SJSA1 (cell line): ENCODE measurements at places on chromosomes 6 and 20.

- no peak for DNase-seq
These were observed 70.2 kb downstream of the HS3ST5 start for GRCh38 chr6:114272582-114272981.

DNA sequence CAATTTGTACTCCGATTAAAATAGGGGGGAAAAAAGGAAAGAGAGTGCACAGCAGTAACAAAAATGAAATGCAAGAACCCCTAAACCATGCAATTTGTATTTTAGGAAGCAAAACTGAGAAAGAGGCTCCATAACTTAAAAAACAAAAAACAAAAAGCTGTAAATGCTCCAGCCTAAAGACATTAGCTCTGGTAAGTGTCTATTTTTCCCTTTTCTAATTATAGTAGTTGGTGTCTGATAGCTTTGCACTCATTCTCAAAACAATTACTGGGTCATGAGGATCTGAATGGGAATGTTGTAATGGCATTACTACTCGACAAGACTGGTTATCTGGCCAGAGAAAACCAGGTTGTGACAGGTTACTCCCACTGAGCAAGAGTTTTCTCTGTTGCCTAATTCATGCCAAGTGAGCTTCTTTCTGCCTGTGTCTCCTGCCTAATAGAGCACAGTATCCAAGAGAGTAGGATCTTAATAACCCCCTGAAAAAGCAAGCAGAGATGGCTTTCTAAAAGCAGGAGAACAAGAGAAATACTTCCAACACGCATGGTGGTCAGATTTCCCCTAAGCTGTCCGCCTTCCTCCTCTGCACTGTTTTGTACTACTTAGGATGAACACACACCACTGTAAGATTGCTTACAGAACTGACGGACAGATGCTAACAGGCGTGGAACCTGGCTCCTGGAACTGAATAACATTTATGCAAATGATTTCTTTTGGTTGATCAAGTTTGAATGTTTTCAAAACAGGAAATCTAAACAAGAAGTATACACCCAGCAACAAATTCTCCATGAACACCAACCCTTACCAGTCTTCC lies 86.4 kb downstream of the FKBP5 start:
- DNase-seq, result no peak

- no peak for DNase-seq
These were observed 35.4 kb upstream of the VSTM2L start for GRCh38 chr20:37867289-37868195.

DNA sequence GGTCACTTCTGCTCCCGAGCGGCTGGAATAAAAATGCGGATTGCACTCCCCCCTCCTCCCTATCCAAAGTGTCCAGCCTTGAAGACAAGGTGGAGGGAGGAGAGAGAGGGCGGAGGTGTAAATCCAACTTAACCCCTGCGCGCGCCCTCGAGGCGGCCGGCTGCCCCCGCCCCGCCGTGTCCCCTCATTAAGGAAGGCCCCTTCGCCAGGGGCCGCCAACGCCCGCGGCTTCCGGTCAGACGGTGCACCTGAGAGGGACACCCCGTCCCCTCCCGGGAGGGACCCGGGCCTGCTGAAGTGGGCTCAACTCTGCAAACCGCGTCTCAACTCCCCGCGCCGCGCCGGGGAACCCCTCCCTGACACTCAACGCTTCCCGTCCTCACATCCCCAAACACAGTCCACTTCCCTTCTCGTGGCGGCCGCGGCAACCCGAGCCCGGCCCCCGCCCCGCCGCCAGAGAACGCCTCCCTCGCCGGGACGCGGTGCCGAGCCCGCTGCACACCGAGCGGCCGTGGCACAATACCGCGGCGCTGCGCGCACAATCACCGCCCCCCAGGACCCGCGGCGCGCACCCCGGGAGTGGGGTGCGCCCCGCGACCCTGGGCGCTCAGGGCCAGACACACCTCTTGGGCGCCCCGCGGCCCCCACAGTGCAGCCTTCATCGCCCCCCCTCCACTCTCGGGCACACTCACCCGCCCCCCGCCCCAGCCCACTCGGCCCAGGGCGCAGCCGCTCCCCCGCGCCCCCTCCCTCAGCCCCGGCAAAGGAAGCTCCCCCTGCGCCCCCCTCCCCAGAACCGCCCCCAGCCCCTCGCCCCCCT lies 102.5 kb downstream of the NOL4L start:
- no peak for DNase-seq

DNA sequence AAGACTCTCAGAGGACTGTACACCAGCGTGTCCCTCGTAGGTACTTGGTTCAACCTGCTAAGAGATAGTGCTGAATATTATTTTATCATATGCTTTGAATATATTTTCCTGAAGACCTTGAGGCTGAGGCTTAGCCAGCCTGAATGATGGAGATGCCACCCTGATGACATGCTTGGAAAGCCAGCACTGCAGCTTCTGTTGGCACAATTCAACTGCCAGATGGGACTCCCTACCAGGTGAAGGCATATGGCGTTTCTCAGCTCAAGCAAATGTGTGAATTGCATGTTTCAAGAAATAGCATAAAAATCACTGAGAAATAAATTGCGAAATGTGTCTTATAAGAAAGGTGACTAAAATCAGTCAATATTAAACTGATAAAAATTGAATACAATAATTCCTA lies 228.1 kb upstream of the CST7 start:
- no peak for DNase-seq

- DNase-seq, result no peak
These were observed 76.3 kb downstream of the BTBD3 start for GRCh38 chr20:11993886-11994461.

- no peak for DNase-seq
These were observed 541.2 kb upstream of the JARID2 start for GRCh38 chr6:14704383-14705271.

DNA sequence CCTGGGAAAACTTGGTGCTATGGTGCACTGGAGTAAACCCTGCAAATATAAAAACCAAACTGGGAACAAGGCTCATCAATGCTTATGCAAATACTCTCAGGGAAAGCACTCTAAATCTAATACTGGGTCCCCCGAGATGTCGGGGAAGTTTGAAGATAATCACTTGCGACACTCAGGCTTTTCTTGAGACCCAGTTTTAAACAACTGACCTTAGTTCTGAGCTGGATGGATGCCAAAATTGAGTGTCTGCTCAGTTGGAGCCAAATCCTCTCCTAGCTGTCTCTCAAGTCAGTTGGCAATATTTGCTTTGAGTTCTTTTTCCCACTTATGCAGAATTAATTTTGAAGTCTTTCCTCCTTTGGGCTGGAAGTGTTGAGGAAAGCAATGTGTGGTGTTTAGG lies 75.5 kb upstream of the CD2AP start:
- no peak for DNase-seq
